Fibroblast of mammary gland (primary cell): ENCODE measurements at places on chromosomes 12 and 14.

GRCh38 chr14:29757711-29758233 lies 169.9 kb downstream of the PRKD1 start:
- no peak for DNase-seq

GRCh38 chr12:57094208-57095160 lies 5.6 kb downstream of the NAB2 start:
- DNase-seq, result no peak

DNA sequence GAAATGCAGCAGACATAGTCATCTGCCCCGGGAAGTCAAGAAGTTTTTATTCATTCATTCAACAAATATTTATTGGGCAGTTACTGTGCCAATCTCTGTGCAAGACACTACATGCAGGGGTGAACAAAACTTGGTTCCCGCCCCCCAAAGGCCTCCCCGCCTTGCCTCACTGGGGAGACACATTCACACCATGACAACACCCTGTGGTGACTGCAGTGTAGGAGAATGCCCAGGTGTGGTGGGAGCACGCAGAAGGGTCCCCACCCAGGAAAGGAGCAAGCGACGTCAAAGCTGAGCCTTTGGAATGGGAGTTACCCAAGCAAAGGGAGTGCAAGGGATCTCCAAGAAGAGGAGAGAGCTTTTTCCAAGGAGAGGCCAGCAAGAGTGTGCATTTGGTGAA lies 1.6 kb upstream of the AQP6 start:
- DNase-seq, result no peak

GRCh38 chr12:4789776-4790175 lies 69.6 kb downstream of the GALNT8 start:
- no peak for DNase-seq

- DNase-seq, result no peak
These were observed 476.7 kb downstream of the NOVA1 start for GRCh38 chr14:26121181-26121580.

- DNase-seq, result peak; percentile 81
These were observed 99.3 kb downstream of the TBX5 start for GRCh38 chr12:114306646-114307045.

DNA sequence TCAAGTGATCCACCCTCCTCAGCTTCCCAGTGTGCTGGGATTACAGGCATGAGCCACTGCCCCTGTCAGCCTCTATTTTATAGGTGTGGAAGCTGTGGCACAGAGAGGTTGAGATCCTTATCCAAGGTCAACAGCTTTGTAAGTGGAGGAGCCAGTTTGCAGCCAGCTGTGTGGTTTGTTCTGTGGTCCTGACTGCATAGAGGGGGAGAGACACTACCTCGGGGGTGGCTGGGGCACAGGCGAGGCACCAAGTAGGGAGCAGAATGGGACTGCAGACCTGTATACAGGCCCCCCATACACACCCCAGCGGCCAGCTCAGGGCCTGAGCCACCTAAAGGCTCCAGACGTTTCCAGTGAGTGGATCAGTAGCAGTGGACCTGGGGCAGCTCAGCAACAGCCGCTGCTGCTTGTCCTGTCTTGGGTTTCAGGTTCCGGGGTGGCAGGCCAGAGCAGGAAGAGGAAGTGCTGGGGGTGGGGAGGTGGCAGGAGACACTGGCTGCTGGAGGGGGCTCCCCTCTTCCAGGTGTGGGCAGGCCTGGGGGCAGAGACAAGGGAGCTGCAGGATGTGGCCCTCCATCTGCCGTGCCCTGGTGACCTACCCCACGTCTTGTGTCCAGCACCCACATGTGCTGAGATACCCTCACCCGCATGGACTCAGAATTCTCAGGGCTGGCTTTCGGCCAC lies 11.0 kb downstream of the ORAI1 start:
- no peak for DNase-seq

- DNase-seq, result no peak
These were observed 80.6 kb downstream of the TSPAN9 start for GRCh38 chr12:3157581-3158323.

- no peak for DNase-seq
These were observed 120.0 kb downstream of the PRICKLE1 start for GRCh38 chr12:42469355-42470175.

DNA sequence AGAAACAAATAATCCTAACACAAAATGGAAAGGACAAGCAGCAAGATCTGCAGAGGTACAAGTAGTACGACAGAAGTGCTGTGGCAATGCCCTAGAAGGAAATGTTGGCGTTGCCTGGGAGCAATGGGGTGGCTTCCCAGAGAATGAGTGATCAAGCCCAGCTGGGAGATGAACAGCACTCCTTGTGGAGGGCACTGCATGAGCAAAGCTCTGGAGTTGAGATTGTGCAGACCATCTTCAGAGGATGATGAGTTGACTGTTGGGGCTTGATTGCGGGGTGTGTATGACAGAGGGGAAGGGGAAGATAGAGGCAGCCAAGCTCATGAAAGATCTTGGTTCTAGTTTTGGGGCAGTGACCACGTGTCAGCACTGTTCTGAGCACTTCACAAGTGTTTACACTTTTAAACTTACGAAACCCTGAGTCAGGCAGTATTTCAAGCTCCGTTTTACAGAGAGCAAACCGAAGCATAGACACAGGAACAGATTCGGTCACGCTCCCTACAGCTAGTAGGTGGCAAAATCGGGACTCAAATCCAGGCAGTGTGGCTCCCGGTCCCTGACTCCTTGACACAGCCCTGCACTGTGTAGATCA lies 127.2 kb upstream of the LHX5 start:
- no peak for DNase-seq
